ENCODE measurements at places on chromosomes 16 and 17. TPM values are rescaled to one million over a fixed set of nuclear protein-coding genes. Genes with fewer than 3 reads are reported as not detected.
A peak's percentile ranks its signal among the peaks of the same experiment; 100 is the strongest.

The SLC13A2 gene
- total RNA-seq, result not detected

The OR3A3 gene
- total RNA-seq, result not detected

The PERCC1 gene
- not detected for total RNA-seq

The WNT3 gene
- 3.4 TPM for total RNA-seq

The RAB11FIP4 gene
- total RNA-seq, result 4.8 TPM

DNA sequence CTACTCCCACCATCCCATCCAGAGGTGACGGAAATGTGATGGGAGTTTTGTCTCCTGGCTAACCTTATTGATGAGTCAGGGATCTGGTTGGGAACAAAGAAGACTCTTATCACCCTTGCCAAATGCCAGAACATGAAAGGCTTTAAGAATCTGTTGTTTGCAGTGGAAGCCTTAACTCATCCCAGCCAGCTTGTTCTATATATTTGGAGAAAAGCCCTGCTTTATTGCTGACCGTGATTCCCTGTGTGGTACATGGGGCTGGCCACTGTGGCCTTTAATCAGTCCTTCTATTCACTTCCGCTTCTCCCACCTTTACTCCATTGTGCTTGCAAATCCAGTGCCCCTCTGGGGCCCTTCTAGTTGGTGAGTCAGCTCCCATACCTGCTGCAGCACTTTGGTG is 156.6 kb downstream of the PHKB start:
- no peak for DNase-seq

GRCh38 chr17:9465210-9465921 is 110.3 kb downstream of the STX8 start:
- no peak for DNase-seq

DNA sequence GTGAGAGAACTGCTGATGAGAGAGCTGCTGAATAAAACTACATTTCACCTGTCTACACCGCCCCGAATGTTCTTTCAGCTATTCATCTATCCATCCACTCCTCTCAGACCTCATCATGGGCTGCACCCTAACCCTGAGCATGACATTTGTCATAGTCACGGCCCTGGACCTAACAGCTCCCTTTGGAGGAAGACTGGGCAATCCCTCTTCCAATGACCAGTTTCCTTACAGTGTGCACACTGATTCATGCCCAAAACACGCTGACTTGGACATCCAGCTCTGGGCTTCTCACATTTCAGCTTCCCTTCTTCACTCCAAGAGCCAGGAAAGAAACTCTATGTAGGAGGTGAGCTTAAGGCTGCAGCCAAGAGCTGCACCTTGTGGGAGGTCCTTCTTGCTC is 41.8 kb upstream of the ARL4D start:
- peak; percentile 65 for DNase-seq

- peak; percentile 98 for DNase-seq
Measured at GRCh38 chr17:67390646-67391361, 13.7 kb downstream of the PITPNC1 start.

- DNase-seq, result no peak
Measured at GRCh38 chr17:72749119-72749572, 343.3 kb downstream of the SLC39A11 start.

All from H4 (cell line).